Central memory CD8-positive, alpha-beta T cell (primary cell): ENCODE measurements at places on chromosomes 16 and 17.

GRCh38 chr17:45298546-45299285, 18.1 kb downstream of the MAP3K14 start:
- no peak for DNase-seq

DNA sequence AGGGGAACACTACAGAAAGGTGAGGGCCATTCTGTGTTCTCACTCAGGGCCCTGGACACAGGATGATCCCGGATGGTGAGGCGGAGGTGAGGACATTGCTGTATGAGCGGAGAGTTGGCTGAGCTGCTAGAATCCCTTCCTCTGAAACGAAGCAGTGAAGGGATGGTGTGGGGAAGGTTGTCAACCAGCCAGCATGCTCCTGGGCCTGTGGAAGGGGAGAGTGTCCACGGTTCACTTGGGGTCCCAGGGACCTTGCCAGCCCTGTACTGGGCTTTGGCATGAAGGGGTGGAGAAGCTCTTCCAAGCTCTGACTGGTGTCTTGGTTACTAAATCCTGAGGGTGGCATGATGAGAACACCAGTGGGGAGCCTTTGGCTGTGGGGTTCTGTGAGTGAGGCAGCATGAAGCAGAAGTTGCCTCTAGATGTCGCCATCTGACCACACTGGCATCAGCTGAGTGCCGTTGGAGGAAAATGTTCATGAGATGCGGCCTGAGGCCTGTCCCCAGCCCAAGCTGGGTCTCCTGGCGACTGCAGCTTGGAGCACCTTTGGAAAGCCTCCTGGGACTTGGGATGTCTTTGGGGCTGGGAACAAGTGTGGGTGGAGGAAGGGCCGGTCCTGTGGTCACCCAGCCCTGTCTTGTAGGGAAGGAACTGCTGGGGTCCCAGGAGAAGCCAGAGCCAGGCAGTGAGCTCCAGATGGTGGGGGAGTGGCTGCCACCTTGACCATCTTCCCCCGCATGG, 14.8 kb downstream of the PDP2 start:
- no peak for DNase-seq

DNA sequence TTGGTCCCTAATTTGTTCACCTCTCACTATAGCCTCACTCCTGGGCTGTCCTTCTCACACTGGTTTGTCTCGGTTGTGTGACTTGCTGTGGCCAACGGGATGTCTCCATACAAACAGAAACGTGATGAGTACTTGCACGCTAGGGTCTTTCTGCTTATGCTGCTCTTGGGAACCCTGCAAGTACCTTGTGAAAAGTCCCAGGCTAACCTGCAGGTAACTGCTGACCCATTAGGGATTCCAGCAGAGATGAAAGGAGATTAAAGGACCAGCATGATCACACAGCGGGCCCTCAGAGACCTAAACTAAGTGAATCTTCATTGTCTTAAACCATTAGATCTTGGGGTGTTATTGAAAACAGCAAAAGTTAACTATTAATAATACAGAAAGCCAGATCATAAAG, 562.8 kb upstream of the GOT2 start:
- no peak for DNase-seq

GRCh38 chr17:1034652-1035210, 37.8 kb downstream of the TIMM22 start:
- no peak for DNase-seq

DNA sequence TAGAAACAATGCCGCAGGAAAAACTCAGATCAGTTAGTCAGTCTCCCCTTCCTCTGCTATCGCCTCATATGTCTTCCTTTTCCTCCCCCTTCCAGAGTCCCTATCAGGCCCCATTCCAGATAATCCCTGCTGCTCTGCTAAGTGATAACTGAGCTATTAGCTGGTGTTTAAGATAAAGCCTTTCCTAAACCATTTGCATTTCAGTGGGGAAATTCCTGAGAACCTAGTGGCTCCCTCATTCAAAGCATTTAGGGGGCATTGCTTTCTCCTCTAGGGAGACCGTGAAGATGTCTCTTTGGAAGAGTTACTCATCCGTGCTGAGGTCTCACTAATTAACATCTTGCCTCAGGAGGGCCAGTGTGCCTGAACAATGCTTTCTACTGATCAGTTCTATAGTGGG, 401.6 kb downstream of the NPIPA7 start:
- DNase-seq = no peak

DNA sequence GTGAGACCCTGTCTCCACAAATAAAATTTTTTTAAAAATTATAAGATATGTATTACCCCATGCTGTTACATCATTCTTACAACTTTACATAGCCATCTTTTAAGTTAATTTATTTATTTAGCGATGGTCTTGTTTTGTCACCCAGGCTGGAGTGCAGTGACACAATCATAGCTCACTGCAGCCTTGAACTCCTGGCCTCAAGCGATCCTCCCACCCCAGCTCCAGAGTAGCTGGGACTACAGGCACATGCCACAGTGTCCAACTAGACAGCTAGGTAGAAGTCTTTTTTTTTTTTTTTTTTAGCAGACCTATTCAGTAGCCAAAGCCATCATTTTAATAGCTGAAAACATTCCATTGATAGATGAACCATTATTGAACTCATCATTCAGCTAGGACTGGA, 92.7 kb downstream of the NDE1 start:
- DNase-seq = no peak

GRCh38 chr17:38809828-38810227, 10.5 kb upstream of the PIP4K2B start:
- DNase-seq = no peak

GRCh38 chr17:61245706-61246135, 153.9 kb upstream of the TBX2 start:
- DNase-seq = no peak

DNA sequence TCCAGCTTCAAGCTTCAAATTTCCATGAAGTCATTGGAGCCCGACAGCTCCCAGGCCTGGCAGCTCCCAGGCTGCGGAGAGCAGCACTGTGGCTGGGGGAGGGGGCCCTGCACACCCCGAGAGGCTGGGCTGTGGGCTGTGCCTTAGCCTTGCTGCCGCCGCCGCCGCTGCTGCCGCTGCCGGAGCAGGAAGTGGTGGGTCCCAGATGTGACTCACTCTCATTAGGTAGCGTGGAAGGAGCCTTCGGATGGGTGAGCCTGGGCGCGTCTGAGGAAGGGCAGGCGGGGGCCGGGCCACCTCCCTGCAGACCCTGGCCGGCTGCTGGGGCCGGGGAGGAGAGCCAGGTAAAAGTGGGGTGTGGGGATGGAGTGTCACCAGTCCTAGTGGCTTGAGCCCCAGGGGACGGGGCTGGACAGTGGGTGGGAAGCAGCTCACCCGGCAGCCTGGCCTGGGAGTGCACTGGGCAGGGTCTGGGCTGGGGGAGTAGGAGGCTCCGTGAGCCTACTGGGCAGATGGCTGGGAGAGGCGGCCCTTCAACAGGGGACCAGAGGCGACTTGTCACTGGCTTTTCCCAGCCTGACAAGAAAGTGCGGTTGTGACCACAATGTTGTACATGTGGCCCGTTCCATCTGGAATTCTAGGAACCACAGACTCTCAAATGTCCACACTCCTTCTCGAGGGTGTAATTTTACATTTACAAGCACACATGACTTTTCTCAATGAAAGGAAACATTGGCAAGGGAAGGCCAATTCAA, at the start of gene ADCY7:
ADCY7 (plus strand) TSS at position 215 of the 755 bp plus-strand sequence. CDS start 21,629 bp downstream, outside the sequence.
- peak; percentile 55 for DNase-seq

DNA sequence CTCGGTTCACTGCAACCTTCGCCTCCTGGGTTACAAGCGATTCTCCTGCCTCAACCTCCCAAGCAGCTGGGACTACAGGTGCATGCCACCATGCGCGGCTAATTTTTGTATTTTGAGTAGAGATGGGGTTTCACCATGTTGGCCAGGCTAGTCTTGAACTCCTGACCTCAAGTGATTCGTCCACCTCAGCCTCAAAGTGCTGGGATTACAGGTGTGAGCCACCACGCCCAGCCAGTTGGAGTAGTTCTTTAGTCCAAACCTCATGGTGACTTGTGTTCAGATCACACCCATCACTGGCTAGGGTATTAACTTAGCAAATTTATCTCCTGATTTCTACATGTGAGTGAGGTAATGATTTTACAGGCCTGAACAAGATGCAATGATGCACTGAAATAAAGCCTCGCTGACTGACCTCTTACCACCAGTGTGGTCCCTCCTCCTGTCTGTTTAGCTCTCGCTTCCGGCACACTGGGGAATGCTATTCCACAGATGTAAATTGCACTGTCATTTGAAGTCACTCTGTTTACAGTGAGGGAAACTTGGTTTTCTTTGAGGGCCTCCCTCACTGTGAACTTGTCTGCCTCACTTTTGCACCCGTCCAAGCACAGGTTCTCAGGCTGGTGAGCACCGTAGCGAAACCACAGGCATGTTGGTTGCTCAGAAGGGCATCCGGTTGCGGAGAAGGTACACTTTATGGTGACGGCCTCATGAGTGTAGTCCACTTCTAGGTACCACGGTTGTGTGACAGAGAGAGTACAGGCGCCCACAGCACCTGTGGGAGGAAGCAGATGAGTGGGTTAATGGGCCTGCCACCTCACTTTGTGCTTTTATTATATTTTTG, 5.5 kb downstream of the IGSF6 start:
- peak; percentile 75 for DNase-seq

GRCh38 chr17:1001640-1002411, 4.9 kb downstream of the TIMM22 start:
- DNase-seq = no peak

DNA sequence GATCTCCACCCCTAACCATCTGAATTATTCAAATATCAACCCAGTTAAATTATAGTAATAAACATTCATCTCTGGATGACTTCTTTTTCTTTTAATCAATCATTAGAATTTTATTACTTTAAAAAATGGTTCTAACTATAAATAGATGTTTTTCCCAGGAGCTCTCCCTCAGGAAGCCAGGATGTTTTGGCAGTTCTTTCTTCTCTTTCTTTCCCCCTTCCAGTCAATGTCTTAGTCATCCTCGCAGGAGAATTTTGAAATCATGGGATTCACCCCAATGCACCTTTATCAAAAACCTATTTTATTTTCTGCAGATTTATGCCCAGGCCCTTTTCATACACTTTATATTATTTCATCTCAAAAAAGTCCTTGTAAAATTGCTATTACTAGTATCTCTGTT, 711.6 kb downstream of the CDH11 start:
- no peak for DNase-seq

DNA sequence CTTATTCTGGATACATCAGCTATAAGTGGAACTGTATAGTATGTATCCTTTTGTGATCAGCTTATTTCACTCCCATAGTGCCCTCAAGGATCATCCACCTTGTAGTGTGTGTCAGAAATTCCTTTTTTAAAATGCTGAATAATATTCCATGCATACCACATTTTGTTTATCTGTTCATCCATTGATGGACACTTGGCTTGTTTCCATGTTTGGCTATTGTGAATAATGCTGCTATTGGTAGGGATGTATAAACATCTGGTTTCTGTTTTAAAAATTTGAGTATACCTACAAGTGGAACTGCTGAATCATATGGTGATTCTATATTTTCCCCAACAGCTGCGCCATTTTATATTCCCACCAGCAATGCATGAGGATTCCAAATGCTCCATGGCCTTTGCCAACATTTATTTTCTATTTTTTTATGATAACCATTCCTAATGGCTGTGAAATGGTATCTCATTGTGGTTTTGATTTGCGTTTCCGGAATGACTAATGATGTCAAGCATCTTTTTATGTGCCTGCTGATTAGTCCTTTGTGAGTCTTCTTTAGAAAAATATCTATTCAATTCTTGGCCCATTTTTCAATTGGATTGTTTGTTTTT, 11.6 kb downstream of the RCVRN start:
- no peak for DNase-seq

DNA sequence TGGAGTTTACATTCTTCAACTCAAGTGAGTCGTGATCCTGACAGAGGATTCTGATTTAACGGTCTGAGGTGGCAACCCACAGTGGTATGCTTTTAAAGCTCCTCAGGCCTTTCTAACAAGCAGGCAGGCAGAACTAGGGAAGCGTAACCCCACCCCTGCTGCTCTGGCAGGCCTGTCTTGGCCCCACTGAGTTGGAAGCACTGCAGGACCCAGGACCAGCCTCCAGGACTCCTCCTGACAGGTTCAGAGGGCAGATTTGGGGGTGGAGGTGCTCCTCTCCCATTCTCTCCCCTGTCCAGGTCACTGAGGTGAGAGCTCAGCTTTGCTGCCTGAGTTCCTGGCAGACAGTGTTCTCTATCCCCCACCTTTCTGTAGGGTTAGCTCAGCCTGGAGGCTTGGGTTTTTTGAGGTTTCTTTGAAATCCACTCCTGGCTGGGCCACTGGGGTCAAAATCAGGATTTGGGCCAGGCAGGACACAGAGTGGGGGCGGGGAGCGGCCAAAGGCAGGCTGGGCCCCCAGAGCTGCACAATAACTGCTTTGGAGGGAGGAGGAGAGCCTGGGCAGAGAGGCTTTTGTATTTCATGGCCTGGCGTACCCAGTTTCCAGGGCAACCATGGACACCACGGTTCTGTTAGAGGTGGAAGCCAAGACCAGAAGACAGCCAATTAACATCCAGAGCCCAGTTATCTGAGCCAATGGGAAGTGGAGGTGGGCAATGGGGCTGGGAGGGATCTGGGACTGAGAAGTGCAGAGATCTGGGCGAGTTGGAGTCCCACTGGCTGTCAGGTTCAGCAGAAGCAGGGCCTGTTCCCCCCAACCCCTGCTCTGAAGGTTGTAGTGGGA, 9.5 kb downstream of the MRPL27 start:
- no peak for DNase-seq

GRCh38 chr17:43528319-43528987, 17.7 kb downstream of the ETV4 start:
- DNase-seq = no peak

- no peak for DNase-seq
Observed at GRCh38 chr17:65020284-65020683, 36.3 kb downstream of the GNA13 start.
